Stimulated activated CD4-positive, alpha-beta T cell treated with anti-CD3 and anti-CD28 coated beads, Interleukin-15, amount 100 ng/mL, for 1 hour (primary cell): ENCODE measurements at places on chromosomes 12 and 14.

DNA sequence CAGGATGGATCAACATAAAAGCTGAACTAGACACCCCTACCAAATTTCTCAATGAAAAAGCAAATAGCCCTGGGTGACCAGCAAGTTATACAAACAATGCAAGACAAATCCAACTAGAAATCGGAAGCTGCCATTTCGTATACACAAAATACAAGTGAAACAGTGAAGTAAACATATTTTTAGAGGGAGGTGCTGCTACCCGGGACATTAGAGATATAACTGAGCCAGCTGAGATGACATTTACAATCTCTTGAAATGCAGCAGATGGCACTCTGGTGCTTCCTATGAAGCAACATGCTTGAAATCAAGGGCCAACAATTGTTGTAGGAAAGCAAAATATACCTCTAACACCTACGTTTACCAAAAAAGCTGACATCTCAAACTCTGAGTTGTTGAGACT lies 25.5 kb downstream of the BDKRB1 start:
- no peak for DNase-seq

DNA sequence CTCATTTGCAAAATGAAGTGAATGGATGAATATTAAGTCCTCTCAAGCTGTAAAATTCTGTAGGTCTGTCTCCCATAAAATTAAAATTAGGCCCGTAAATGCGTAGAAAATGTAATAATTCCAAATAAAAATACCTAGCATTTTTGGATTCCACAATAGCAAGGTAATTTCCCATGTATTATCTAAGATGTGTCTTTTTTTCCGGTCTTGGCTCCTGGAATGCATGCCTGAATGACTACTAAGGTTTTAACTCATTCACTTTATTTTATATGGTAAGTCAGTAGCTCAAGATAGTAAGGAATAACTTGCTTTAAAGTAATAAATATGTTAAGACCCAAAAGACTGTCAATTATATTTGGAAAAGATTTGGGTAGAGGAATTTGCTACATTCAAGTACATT lies 11.1 kb downstream of the TXNRD1 start:
- no peak for DNase-seq

DNA sequence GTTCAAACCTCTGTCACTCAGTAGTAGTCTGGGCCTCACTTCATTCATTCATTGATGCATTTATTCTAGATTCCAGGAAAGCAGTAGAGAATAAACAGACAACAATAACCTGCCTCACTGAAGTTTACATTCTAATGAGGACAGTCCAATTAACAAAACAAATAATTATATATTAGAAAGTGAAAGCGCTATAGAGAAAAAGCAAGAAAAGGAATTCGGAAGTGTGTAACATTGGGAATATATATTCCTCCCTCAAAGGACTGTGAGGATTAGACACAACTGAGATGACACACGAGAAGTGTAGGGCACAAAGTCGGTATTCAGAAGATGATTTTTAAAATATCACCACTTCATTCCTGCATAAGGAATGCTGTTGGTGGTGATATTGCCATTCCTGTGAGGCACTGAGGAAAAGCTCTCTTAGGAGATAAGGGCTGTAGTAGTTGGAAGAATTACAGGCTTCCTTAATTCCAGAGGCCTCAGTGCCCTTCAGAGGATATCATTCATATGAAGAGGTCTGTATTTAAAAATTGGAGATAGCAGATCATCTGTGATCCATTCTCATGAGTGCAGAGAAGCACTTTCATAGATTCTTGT lies 3.9 kb upstream of the DUSP6 start:
- no peak for DNase-seq

DNA sequence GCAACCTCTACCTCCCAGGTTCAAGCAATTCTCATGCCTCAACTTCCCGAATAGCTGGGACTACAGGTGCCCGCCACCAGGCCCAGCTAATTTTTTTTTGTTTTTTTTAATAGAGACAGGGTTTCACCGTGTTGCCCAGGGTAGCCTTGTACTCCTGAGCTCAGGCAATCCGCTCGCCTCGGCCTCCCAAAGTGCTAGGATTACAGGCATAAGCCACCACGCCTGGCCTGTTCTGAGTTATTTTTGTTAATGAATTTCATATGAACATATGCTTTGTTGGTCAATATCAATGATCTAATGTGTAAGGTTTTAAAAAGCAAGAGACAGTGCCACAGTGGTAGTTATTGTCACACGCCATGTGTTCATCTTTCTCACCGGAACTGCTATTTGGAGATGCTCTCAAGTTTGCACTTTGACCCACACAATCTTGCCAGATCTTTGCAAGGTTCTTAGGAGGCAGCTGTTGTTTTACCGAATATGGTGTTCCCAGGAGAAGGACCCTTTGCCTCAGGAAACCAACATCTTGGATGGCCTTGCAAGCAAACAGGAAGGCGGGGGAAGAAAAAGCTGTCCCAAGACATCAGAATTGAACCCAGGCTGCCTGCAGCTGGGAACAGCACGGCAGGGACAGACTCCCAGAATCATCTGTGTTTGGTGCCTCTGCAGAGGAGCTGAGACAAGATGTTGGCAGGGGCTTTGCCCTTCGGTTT lies 30.0 kb downstream of the GALNT16 start:
- DNase-seq = no peak

- DNase-seq = no peak
Observed at GRCh38 chr12:48004053-48004941, at the start of gene COL2A1. TSS of gene COL2A1 (minus strand) at chr12:48004476. CDS start at chr12:48004321, 155 bp downstream.

DNA sequence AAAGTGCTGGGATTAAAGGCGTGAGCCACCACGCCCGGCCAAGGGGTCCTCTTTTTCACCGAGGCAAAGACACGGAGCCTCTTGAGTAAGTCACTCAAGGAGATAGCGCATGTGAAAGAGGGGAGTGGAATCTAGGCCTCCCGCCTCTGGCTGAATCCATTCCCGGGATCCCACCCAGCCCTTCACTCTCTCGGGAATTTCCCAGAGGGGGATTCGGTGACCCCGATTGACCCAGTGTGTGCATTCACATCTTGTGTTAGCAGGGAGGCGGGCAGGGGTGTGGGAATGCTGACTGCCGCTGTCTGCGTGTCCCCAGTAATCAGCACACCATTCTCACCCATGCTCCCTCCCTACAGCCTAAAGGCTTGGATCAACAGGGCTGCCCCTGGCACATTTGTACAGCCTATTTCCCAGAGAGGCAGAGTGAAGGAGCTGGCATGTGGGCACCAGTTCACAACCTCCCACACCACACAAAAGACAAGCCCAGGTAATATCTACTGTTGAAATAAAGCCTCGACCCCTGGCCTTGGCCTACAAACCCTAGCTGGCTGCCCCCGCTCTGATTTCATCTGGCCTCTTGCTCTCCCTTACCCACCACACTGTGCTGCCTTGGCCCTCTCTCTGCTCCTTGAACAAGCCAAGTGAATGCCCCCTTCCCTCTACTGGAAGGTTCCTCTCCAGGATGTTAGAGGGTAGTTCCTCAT lies 1.3 kb upstream of the LTBP2 start:
- DNase-seq = no peak

DNA sequence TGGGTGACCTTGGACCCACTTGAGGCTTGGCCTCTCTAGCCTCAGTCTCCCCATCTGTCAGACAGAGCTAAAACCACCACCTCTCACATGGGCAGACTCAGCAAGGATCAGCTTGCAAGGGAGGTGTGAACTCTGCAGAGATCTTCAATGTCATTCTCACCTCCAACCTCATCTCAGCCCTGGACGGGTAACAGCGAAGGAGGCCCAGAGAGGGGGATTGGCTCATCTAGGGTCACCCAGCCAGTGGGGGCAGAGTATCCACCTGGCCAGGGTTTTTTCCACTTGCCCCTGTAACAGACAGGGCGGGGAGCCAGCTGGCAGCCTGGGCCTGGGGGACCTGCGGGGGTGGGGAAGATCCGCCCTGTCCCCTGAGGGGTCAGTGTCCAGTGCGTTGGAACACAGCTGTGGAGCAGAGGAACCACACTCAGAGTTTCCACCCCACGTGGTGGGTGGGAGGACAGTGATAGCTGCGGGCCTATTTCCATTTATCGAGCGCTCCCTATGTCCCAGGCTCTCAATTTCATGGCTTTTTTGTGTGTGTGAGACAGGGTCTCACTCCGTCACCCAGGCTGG lies 27.4 kb downstream of the DTX1 start:
- no peak for DNase-seq

DNA sequence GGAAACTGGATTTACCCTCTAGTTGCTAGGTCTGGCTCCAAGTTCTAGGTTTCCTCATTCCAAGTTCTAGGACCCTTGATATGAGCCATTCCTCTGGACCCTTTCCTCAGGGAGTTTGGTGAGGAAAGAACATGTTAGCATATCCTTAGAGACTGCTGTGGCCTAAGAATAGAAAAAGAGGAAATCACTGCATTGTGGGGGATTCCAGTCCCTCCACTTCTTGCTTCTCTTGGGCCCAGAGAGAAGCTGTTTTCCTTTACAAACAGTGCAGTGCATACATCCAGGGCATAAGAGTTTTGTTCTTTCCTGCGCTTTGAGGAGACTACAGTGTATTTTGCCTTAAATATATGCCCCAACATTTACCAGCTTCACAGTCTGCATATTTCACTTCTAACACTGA lies 59.0 kb downstream of the LLPH start:
- no peak for DNase-seq

- DNase-seq = no peak
Observed at GRCh38 chr12:124450376-124450750, 117.0 kb downstream of the NCOR2 start.
